ENCODE measurements at places on chromosomes 2 and 18.

GRCh38 chr2:170073288-170073687 is 104.7 kb upstream of the MYO3B start:
- DNase-seq: no peak

DNA sequence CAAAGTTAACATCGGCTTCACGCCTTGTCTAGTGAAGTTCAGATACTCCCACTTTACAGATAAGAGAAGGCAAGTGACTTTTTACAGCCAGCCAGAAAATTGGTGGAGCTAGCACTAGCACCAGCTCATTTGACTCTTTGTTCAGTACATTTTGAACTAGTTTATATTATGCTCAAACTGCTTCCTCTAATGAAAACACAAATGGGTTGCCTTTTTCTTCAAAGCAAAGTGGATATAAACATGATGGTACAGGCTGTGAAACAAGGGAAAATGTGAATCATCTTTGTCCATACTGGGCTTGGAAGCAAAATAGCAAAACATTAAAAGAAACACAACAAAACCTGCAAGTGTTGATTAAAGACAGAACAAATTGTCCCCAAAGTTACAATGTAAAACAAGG is 99.6 kb upstream of the LHCGR start:
- no peak for DNase-seq

GRCh38 chr2:3491306-3491705 is 28.0 kb downstream of the ADI1 start:
- DNase-seq: no peak

- no peak for DNase-seq
These were observed 34.4 kb upstream of the RAPGEF4 start for GRCh38 chr2:172701250-172701649.

- no peak for DNase-seq
These were observed 1517.5 kb upstream of the ZEB2 start for GRCh38 chr2:146037334-146037870.

DNA sequence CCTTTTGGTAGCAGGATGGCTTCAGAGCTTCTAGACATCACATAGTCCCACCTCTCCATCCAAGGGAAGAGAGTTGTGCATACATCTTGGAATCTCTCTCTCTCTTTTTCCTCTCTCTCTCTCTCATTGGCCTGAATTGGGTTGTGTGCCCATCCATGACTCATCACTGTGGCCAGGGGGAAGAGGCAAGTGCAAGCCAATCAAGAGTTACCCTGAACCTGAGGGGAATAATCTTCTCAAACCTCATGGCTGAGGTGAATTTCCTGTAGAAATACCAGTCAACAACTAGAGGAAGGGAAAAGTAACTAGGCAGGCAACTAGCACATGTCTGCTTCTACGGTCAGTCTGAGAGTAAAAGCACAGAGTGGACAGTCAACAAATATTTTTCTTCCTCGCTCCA is 7.3 kb upstream of the CHN1 start:
- DNase-seq: no peak

DNA sequence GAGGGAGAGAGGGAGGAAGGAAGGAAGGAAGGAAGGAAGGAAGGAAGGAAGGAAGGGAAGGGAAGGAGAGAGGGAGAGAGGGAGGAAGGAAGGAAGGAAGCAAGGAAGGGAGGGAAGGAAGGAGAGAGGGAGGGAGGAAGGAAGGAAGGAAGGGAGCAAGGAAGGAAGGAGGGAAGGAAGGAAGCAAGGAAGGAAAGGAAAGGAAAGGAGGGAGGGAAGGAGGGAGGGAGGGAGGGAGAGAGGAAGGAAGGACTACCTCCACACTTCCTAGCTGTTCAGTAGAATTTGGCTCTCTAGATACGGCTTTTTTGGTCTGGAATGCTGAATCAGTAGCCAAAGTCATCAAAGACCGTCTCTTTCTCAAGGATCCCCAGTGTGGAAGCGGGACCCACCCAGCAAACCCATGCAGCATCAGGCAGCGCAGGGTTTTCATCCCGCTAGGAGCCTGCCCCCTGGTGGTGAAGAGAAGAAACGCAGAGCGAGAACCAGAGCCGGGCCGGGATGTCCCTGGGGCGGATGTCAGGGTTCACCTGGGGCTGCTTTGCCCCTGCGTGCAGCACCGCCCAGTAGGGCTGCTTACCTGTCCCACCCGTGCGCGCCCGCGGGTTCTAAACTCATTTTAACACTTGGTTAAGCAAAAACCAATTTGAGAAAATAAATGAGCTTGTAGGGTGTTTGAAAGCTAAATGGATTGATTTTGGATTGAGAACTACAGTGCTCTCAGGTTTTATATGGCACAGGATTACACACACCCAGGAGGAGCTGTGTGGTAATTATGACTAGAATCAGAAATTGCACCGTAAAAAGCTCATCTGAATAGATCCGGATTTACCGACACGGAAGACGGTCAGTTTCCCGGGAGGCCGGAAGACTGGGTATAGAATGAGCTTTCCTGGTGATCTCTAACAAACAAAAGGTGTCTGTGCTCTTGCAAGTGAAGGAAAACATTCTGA is 48.1 kb upstream of the ARL4C start:
- DNase-seq: peak; percentile 75

DNA sequence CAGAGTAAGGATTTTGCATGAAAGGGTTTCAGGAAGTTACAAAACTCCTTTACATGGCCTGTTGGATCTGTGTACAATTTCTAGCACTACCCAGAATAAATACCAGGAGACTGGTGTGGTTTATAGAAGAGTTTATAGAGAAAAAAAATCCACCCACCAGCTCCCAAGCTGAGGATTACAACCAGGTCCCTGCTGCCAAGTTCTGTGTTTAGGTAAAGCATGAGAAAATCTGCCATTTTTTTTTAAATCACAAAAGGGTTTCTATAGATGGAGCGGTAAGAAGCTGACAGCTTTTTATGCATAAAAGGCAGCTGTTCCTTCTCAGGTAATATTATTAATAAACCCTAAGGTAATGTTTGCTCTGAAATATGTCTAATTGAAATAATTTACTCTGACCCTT is 545.4 kb upstream of the ZEB2 start:
- no peak for DNase-seq

All from CD4-positive, alpha-beta T cell treated with Interleukin-4 for 4 hours (primary cell).